Lower leg skin (tissue), 4 donors: ENCODE measurements at places on chromosomes 3 and 15.

DNA sequence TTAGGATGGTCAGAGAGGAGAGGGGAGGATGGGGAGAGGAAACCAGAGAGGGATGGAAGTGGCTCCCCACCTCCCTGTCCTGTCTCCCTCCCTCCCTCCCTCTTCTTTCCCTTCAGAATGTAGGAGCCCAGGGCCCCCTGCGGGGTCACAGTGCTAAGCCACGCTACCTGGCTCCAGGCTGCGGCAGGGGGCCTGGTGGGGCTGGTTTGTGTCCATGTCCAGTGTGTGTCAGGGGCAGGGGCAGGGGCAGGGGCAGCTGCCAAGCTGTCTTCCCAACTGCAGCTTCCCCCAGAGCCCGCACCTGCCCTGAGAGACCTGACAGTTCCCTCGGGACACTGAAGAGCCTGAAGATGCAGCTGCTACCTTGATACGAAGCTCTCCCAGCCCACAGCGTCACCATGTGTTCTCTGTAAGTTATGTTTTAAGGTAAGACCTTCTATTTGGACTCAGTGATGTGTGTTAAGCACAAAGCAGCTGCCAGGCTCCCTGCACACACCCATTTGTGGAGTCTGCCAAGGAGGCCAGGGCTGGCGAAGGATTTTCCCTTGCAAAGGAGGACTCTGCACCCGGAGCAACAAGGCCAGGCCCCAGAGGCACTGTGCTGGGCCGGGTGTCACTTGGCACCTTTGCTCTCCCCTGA is 121.8 kb upstream of the SMAD3 start:
- no peak for DNase-seq

GRCh38 chr3:115071601-115072000 is 75.5 kb downstream of the ZBTB20 start:
- DNase-seq, result peak; percentile 76

DNA sequence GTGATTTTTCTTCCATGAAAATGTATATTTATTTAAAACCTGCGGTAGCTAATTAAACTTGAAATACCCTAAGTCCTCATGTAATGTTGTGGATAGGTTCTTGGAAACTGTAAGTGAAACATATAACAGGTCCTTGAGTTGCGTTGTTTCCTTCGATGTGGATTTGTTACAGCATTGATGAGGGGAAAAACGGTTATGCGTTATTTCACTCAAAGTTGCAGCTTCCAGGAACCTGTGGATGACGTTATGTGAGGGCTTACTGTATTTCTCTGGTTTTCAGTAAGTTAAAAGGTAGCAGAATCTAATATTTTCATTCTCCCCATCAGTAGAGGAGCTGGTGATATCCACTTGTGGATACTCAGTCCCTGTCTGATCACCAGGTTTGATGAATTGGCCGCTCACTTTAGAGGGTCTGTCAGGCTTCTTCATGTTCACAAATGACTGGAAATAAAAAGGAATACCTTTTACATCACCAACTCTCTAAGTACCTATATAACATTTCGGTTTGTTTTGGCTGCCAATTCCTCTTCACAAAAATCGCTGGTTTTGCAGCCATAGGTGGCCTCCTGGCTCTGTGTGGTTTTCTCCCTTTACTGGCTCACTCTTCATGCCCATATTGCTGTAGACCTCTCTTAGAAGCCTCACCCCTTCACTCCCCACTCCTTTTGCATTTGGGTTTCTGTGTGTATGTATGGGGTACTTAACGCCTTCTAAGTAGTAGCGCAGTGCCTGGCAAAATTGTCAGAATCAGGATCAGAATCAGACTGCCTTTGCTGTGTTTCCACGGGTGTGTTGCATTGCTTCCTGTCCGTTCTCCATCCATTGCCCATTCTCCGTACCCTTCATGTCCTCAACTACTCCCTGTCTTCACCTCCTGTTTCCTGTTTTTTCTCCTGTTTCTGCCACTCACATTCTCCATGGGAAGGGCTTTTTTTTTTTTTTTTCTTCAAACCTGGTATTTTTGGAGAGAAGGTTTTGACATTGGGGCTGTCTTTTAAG is 112.6 kb downstream of the FNDC3B start:
- DNase-seq, result no peak

GRCh38 chr3:127068111-127068810 is 85.3 kb downstream of the PLXNA1 start:
- DNase-seq, result no peak

DNA sequence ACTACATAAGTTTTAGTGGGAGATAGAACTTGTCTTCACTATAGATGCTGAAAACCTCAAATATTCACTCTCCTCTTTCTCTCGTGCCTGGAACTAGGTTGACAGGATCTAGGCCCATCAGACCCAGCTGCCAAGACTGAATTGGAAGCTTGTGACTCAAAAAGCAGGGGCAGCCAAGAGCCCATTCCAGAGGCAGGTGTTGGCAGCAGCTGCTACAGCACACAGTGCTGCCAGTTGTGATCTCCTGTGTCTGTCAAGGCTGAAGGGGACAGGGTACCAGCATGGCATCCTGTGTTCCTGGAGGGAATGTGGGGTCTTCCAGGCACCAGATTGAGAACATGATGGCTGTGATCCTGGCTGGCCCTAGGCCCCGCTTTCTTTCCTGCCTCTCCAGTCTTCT is 92.5 kb upstream of the MB21D2 start:
- no peak for DNase-seq

DNA sequence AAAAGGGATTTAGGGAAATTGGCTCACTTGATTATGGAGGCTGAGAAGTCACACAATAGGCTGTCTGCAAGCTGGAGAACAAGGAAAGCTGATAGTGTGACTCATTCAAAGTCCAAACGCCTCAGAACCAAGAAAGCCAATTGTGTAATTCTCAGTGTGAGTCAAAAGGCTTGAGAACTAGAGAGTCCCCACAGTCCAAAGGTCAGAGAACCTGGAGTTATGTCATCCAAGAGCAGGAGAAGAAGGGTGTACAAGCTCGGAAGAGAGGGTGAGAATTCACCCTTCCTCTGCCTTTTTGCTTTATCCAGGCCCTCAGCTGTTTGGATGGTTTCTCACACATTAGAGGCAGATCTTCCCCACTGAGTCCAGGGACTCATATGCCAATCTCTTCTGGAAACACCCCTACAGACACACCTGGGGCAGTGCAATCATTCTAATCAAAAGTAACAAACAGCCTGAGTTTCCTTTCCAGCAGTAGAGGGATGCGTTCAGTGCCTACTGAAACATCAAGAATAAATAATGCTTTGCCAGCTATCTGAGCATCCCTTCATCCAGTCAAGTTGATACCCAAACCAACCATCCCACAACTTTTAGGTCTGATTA is 271.5 kb downstream of the SATB1 start:
- no peak for DNase-seq

- DNase-seq, result no peak
Observed at GRCh38 chr3:46672349-46672695, 21.2 kb downstream of the ALS2CL start.

- no peak for DNase-seq
Observed at GRCh38 chr15:45155739-45156138, 25.9 kb downstream of the DUOX1 start.

- peak; percentile 82 for DNase-seq
Observed at GRCh38 chr3:193831495-193832455, 238.8 kb downstream of the OPA1 start.

DNA sequence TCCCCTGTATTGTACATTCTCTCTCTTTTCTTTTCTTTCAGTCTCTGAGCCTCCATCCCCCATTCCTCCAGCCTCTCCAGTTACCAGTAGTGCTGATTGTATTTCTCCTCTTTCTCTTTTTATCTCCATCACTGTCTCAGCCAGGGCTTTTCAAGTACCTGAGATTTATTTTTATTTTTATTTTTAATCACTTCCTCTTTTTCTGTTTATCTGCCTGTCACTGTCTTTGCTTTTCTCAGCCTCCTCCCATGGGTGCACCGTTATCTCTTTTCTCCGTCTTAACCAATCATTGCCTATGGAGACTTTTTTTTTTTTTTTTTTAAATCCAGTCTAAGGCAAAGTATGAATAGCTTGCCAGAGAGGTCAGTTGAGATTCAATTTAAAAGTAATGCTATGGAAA is 359.3 kb downstream of the GAP43 start:
- no peak for DNase-seq

DNA sequence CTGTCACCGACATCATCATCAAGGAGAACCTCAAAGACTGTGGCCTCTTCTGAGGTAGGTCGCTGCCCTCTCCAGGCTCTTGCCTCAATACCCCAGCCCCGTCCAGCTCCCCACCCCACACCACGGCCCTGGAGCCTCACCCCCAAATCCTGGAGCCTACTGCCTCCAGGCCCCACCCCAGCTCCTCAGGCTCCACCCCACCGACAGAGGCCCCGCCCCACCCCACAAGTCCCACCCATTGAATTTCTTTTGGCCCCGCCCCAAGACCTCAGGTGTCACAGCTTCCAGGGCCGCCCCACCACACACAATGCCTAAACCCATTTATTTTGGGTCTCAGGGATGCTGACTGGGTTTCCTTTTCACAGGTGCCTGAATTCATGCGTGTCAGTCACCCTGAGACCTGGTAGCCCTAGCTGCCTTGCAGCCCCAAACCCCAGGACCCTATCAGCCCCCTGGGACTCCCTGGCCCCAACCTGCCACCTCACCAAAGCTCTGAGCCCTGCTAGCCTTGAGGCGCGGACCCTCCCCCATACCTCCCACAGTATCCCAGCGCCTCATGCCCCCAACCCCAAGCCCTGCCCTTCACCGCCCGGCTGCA is 3.6 kb downstream of the GNAT1 start:
- no peak for DNase-seq

GRCh38 chr3:7194071-7194835 is 333.3 kb downstream of the GRM7 start:
- DNase-seq, result no peak

DNA sequence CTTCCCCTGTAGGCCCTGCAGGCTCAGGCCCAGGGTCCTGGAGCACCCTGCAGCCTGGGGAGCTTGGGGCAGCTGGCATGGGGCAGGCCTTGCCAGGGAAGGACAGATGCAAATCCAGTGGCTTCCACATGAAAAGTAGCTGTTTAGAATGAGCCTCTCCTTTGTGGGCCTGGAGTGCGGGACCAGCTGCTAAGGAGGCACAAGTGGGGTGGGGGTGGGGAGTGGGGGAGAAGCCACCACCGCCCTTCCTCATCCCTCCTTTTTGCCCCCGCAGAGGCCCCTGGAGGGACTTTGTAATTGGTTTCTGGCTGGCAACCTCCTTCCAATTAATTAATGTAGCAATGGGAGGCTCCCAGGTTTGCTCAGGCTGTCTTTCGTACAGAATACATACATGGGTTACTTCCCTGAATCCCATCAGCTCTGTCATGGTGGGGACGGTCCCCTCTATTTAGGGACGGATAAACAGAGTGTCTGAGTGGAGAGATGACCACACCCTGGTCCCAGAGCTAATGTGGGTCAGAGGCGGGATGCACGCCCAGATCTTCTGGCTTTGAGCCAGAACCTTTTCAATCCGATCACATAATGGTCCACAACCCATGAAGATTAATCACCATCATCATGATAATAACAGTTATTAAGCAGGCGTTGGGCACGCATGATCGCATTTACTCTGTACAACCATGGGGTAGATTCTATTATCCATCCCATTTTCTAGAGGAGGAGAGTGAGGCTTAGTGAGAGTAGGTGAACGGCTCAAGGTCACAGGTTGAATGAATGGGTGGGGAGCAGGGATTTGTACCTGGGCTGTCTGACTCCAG is 6.2 kb downstream of the CORO2B start:
- no peak for DNase-seq

- no peak for DNase-seq
Observed at GRCh38 chr3:159789017-159789416, 199.6 kb upstream of the IL12A start.

GRCh38 chr3:9945358-9945757 is 6.8 kb downstream of the PRRT3 start:
- DNase-seq, result no peak

DNA sequence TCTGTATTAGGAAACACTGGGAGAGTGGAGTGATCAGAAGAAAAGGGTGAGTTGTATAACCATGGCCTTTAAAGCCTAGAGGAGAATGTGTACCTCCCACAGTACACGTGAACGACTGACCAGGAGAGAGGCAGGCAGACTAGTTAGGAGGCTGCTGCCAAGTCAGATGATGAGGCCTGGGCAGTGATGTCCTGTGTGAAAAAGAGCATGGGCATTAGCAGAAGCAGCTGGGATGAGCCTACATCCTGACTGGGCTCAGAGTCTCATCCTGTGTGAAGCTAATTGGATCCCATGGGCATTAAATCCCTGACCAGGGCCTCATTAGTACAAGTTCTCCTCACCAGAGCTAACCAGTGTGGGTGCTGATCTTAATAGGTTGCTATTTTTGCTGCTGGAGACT is 89.1 kb upstream of the SLC2A2 start:
- no peak for DNase-seq

GRCh38 chr3:151501171-151501922 is 40.5 kb upstream of the IGSF10 start:
- DNase-seq, result no peak

GRCh38 chr3:74214286-74214685 is 400.2 kb downstream of the CNTN3 start:
- DNase-seq, result no peak

DNA sequence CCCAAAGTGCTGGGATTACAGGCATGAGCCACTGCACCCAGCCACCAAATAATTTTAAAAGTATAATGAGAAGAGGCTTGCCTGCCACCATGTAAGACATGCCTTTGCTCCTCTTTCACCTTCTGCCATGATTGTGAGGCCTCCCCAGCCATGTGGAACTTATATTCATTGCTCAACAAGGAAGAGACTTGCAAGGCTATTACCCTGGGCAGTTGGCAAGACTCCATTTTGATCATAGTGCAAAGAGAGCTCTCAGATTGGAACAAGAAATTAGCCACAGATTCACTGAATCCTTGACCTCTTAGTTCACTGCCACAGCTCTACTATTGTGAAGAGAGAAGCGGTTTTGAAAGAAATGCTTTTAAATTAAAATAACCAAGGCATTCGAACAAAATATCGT is 6.1 kb downstream of the SCAP start:
- DNase-seq, result no peak

- DNase-seq, result no peak
Observed at GRCh38 chr3:102443021-102443420, 8.2 kb downstream of the ZPLD1 start.

DNA sequence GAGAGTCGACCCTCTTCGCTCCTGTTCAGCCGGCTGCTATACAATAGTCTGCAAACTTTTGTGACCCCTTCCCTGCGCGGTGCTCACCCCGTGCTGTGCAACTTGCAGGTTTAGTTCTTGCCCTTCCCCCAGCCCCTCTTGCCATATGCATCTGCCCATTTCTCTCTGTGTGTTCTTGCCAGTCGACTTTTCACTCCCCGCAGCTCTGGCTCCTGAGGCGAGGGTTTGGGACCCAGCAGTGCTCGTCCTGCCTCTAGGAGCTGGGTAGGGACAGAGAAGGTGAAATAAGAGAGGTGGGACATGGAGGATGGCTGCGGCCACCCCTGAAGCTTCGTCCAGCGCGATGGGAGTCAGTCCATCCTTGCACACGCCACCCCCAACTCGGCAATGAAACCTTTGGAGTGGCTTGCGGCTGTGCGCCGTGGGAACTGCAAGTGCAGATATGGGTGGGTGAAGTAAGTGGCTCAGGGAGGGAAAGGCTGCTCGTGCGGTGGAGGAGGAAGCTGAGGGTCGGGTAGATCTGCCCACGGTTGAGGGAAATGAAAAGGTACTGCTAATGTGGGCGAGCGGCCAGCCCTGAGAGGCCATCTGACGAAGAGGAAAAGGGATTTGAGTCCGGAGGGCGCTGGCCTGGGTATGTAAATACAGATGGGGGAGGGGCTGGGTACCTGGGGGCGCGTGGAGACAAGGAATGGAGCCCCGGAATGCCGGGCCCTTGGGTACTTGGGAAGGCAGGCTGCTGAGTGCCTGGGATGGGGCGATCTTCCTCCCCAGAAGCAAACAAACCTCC is 1.0 kb downstream of the LRRC3B start:
- no peak for DNase-seq

GRCh38 chr3:69385723-69386555 is at the start of gene FRMD4B:
Gene FRMD4B (minus strand): TSS chr3:69386088. CDS start chr3:69385989, 99 bp downstream.
- DNase-seq, result peak; percentile 92
